GM13977 (cell line): ENCODE measurements at places on chromosomes 7 and 10.
A peak's percentile ranks its signal among the peaks of the same experiment; 100 is the strongest.

DNA sequence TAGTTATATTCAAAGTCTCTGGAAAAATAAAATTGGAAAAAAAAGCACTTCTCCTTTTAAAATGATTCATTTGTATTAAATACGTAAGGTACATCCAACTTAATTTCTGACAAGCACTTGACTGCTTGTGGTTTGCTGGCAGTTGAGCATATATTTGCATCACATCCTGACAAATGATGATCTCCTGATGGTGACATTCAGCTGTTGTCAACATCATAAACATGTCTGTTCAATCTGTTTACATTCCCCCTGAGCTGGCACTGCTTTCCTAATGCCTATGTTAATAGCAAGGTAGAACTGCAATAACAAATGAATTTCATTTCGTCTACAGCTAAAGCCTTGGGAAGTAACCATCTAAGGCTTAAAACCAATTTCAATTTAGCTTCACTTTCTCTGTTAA lies 24.4 kb downstream of the TSPAN12 start:
- DNase-seq: no peak

DNA sequence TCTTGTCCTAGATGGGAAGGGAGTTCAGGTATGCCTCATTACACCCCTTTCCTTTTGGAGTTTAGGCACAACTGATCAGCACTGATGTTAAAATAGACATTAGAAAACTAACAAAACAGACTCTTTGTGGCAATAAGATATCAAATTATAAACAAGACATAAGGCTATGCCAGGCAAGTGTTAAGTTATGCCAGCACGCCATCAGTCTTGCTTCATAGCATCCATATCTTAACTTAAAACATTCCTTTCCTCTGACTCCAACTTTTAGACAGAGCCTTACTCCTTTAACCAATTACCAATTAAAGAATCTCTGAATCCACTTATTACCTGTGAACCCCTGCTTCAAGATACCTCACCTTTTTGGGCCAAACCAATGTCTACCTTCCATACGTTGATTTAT lies 126.2 kb upstream of the ETV1 start:
- no peak for DNase-seq

DNA sequence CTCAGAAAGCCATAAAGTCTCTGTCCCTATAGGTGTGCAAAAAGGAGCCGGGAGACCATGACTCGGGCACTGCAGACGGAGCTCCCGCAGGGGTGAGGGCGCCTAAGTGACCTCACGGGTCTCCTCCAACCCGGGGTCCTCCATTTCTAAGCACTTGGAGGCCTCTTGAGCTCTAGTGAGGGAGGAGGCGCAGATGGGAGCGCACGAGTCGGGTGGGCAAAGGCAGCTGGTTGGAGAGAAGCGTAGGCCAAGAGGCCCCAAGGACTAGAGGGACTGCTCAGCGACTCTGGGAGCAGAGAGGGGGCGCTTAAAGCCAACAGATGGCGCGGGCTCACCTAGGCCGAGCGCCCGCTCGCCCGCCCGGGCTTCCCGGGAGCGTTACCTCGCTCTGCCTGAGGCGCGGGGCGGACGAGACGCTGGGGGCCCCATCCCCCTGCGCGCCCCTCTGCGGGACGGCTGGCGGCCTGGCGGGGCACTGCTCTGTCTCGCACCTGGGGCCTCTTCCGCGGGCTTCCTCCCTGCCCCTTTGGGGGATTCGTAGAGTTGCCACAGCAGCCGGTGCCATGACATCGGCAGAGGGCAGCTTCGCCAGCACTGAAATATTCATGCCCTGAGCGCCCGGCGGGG lies 523 bp upstream of the CDH23 start:
- peak; percentile 73 for DNase-seq

- no peak for DNase-seq
Measured at GRCh38 chr10:25912866-25913265, 21.2 kb upstream of the MYO3A start.

DNA sequence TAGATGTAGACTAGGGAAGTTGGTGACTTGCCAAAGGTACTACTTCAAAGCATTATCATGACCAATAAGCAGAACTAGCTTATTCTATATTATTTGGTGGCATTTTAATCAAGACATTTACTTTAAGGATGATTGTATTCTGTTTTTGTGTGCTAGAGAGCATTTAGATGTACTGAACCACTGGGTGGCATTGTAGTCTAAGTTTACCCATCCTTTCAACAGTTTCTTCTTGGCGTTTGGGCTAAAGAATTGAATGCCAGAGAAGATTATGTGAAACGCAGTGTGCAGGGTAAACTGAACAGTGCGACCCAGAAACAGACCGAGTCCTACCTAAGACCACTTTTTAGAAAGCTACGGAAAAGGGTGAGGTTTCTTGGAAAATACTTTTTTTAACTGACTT lies 26.8 kb downstream of the PRPF18 start:
- DNase-seq: no peak

GRCh38 chr7:101952355-101953247 lies 135.2 kb downstream of the CUX1 start:
- no peak for DNase-seq

DNA sequence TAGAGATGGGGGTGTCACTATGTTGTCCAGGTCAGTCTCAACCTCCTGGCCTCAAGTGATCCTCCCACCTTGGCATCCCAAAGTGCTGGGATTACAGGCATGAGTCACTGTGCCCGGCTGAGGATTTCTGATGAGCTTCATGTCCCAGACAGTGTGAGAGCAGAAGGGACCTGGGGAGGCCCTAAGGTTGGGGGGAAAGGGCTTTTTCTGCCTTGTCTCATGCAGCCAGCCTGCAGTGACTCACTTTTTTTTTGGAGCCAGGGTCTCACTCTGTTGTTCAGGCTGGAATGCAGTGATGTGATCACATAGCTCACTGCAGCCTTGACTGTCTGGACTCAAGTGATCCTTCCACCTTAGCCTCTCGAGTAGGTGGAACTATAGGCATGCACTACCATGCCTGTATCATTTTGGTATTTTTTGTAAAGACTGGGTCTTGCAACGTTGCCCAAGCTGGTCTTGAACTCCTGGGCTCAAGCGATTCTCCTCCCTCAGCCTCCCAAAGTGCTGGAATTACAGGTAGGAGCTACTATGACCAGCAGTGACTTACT lies 14.6 kb downstream of the COL26A1 start:
- DNase-seq: no peak

- DNase-seq: no peak
Measured at GRCh38 chr7:50807026-50807730, 24.5 kb upstream of the GRB10 start.

DNA sequence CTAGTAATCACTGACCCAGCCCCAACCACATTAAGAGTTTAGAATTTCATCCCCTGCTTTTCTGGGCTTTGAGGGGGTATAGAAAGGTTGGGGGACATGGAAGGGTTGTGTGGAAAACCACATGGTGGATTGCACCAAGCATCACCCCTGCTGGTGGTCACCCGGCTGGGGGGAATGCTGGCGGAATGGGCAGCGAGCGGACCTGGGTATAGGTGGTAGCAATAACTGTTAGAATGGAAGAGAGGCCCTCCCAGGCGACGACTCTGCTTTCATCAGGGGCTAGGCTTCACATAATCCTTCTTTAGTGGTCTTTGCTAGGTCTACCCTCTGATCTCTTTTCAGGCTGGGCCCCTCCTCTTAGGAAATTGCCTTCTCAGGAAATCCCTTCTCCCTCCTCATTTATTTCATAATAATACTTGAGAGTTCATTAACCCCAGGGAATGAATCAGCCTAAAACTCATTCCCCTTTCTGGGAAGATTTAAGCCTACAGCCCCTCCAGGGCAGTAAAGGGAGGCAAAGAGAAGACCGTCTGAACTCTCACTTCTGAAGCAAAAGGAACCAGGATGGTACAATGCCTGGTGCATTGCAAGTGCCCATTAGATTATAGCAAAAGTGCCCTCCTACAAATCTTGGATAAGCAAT lies 90.7 kb upstream of the LEP start:
- DNase-seq: no peak
